ENCODE measurements at places on chromosomes 1 and 21. TPM values are rescaled to one million over a fixed set of nuclear protein-coding genes. Genes with fewer than 3 reads are reported as not detected.

TNNT2 gene
- polyA plus RNA-seq: 78.9 TPM

PTGS2 gene
- polyA plus RNA-seq: 0.93 TPM

PAQR7 gene
- 26.6 TPM for polyA plus RNA-seq

MSTO1 gene
- polyA plus RNA-seq: 69.9 TPM

ZBTB37 gene
- polyA plus RNA-seq: 6.2 TPM

HES3 gene
- polyA plus RNA-seq: not detected

TADA1 gene
- polyA plus RNA-seq: 22.4 TPM

TMIGD3 gene
- 0.64 TPM for polyA plus RNA-seq

IL12RB2 gene
- polyA plus RNA-seq: 0.54 TPM

CCDC24 gene
- 29.0 TPM for polyA plus RNA-seq

PDPN gene
- polyA plus RNA-seq: 17.6 TPM

SERINC2 gene
- 46.8 TPM for polyA plus RNA-seq

CCDC181 gene
- polyA plus RNA-seq: 8.5 TPM

LRRC3 gene
- polyA plus RNA-seq: 5.2 TPM

FAM72B gene
- polyA plus RNA-seq: 4.0 TPM

HIVEP3 gene
- polyA plus RNA-seq: 4.0 TPM

ADGRB2 gene
- 13.5 TPM for polyA plus RNA-seq

SETDB1 gene
- polyA plus RNA-seq: 96.6 TPM

NTNG1 gene
- polyA plus RNA-seq: 28.2 TPM

GAS5 gene
- polyA plus RNA-seq: 715 TPM

CFHR5 gene
- not detected for polyA plus RNA-seq

ELK4 gene
- polyA plus RNA-seq: 24.1 TPM

CNIH3 gene
- 10.3 TPM for polyA plus RNA-seq

C1orf94 gene
- polyA plus RNA-seq: 0.06 TPM

AUNIP gene
- polyA plus RNA-seq: 3.5 TPM

DCDC2B gene
- polyA plus RNA-seq: 0.60 TPM

NID1 gene
- polyA plus RNA-seq: 183 TPM

KRTAP6-1 gene
- polyA plus RNA-seq: not detected

KLF17 gene
- not detected for polyA plus RNA-seq

BNIPL gene
- polyA plus RNA-seq: 5.9 TPM

DMRTB1 gene
- 0.04 TPM for polyA plus RNA-seq

ADCY10 gene
- polyA plus RNA-seq: 1.4 TPM

SPATA6 gene
- 14.0 TPM for polyA plus RNA-seq

CRYAA gene
- not detected for polyA plus RNA-seq

CELSR2 gene
- polyA plus RNA-seq: 42.1 TPM

BMP8B gene
- 3.4 TPM for polyA plus RNA-seq

GPR3 gene
- 0.84 TPM for polyA plus RNA-seq

AKT3 gene
- 23.9 TPM for polyA plus RNA-seq

DHX9 gene
- 252 TPM for polyA plus RNA-seq

OPTC gene
- not detected for polyA plus RNA-seq

G0S2 gene
- 15.8 TPM for polyA plus RNA-seq

SLC44A5 gene
- polyA plus RNA-seq: 14.2 TPM

FCGR3B gene
- polyA plus RNA-seq: 0.25 TPM

COL11A1 gene
- 6.5 TPM for polyA plus RNA-seq

CD247 gene
- 0.83 TPM for polyA plus RNA-seq

DIO1 gene
- polyA plus RNA-seq: 7.1 TPM

AURKAIP1 gene
- 78.1 TPM for polyA plus RNA-seq

TNFRSF4 gene
- 2.7 TPM for polyA plus RNA-seq

CLCA1 gene
- not detected for polyA plus RNA-seq

PRAMEF27 gene
- not detected for polyA plus RNA-seq

LCE1B gene
- polyA plus RNA-seq: not detected

FAM163A gene
- 1.1 TPM for polyA plus RNA-seq

CD1B gene
- not detected for polyA plus RNA-seq

AKR7A3 gene
- polyA plus RNA-seq: 3.6 TPM

KIF14 gene
- polyA plus RNA-seq: 6.0 TPM

C8A gene
- not detected for polyA plus RNA-seq

PGLYRP3 gene
- polyA plus RNA-seq: not detected

LYST gene
- 10.2 TPM for polyA plus RNA-seq

GFI1 gene
- polyA plus RNA-seq: 0.19 TPM
